ENCODE measurements at places on chromosomes 3 and 15. TPM values are rescaled to one million over a fixed set of nuclear protein-coding genes. Genes with fewer than 3 reads are reported as not detected.

UBA7 gene
- 0.31 TPM for total RNA-seq

AMT gene
- not detected for total RNA-seq

FBLN2 gene
- total RNA-seq, result 2.8 TPM

CAMK2N2 gene
- total RNA-seq, result 1.5 TPM

PARL gene
- 63.6 TPM for total RNA-seq

LRTM1 gene
- not detected for total RNA-seq

ANKUB1 gene
- total RNA-seq, result not detected

CD86 gene
- total RNA-seq, result not detected

LDHAL6B gene
- total RNA-seq, result not detected

CHCHD4 gene
- 38.6 TPM for total RNA-seq

ETV5 gene
- total RNA-seq, result 33.7 TPM

SPATA16 gene
- not detected for total RNA-seq

TRH gene
- not detected for total RNA-seq

ANKDD1A gene
- total RNA-seq, result 1.9 TPM

NRROS gene
- total RNA-seq, result not detected

HIGD2B gene
- not detected for total RNA-seq

PTX3 gene
- 0.81 TPM for total RNA-seq

ACAD11 gene
- 4.0 TPM for total RNA-seq
